ENCODE measurements at places on chromosomes 3 and 15.

GRCh38 chr3:174023421-174023820, 625.9 kb downstream of the NLGN1 start:
- no peak for DNase-seq

DNA sequence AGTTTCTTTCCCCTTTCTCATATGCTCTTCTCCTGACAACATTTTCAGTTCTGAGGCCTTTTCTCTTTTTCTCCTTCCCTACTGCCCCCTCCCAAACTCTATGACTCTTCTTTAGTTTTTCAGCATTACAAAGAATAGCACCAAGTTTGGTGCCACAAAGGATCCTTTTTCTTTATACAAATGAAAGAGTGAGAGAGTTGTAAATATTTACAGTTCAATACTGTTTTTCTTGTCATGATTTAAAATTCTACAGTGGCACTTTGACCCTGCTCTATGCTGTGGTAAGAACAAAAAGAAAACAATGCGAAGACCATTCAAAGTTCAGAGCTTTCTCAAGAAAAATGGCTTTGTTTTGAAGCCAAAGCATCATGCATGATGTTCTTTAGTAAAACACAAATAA, 667.9 kb upstream of the SGO1 start:
- DNase-seq: no peak

- no peak for DNase-seq
Measured at GRCh38 chr3:65886391-65886790, 152.3 kb downstream of the MAGI1 start.

DNA sequence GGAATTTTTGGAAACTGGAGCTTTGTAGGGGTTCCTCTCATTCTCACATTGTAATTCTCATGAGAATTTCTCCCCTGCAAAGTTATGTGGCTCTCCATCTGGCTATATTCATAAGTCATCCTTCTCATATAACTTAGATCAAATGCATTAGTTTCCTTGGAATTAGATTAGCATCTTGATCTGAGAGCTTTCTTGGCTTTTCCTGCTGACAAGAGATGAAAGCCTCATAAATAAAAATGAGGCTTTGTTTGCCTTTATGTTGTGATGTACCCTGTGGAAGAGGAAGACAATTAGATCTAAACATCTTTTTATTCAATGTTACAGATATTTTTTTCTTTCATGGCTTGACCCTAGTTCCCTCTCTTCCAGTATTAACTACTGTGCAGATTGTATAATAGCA, 165.4 kb upstream of the ZPLD1 start:
- no peak for DNase-seq

DNA sequence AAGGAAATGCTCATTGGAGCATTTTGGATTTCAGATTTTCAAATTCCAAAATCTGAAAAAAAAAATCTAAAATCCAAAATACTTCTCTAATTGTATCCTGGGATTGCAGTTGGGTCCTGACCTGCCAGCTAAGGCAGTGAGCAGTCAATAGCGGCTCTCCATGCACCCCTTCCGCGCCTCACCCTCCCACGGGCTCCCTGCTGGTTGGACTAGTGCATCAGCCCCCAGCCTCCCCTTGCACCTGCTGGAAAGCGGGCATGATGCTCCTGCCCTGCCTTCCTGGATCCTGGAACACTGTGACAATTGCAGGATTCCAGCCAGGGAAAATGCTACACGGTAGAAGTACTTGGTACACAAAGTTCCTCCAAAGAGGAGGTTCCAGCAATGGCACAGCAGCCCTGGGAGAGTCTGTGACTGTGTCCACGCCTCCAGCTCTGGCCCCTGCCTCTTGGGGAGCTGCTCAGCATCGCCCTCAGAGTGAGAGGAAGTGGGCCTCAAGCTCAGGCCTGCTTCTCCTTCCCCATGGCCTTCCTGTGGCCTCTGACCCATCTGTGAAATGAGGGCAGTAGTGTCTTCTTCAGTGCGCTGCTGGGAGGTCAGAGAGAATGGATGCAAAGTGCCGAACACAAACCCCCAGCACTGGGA, 39.5 kb upstream of the CHRNB4 start:
- DNase-seq: no peak

DNA sequence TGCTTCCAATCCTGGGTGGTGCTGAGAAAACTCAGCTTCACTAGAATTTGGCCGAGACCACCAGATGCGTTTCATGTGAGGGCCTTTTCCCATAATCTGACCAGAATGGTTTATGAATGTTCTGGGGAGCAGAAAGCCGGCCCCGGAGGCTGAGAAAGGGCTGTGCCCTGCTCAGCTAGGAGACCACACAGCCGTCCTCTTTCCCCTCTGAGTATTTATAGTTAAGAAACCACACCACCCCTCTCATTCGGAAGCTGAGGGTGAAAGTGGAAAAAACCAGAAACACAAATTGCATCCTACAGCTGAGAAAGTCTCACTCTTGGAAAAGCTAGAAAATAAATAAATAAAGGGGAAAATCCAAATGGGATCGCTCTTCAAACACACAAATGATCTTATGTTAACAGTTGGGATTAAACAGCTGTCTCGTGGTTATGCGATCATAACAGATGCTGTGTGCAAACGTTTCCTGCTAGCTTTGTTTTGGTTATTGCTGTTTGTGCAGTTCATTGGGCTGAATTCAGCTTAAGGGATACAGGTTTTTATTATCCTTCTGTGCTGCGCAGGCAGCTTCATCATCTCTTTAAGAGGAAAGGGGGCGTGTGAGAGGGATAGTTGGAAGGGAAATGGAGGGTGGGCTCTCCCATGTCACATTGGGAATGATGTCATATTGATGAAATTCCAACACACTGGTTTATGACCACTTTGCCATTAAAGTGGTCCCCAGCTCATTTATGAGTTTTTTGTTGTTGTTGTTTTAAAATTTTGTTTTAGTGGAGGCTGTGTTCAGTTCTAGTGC, 1026.2 kb upstream of the NR2F2 start:
- DNase-seq: peak; percentile 98

DNA sequence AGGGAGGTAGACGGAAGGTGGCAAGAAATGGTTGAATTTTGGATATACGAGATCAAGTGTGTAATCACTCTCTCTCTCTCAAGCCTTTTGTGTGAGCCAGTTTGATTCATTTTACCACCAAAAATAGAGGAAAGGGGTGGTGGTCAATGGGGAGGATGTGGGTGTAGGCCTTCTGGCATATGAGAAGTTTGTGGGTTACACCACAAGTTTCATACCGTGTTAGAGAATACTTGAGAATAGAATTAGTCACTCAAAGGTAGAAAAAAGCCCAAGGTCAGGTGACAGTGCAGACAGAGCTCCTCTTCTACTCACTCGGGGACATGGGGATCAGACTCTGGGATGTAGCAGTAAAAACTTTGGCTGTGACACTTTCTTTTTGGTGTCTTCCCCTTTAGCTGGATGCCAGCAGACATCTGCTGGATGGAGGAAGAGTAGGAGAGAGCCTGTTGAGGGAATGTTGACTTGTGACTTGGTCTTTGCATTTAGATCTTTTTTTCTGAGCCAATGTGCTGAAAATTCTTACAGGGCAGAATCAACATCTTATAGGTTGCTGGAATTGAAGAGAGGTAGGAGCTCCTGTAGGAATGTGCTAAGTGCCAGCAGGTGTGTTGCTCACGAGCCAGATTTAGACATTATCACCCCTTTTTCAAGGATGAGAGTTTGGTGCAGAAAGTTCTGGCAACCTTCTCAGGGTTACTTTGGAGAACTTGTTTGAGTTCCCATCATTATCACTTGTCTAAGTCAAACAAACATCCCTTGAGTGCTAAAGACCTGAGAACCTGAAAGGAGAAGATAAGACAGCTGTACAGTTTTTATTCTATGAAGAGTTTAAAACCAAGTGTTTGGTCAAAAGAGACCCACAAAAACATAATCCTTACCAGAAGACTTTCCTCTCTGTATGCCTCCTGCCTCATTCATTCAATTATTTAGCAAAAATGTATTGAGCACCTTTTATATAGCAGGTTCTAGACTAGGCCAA, 43.9 kb upstream of the RYK start:
- no peak for DNase-seq

DNA sequence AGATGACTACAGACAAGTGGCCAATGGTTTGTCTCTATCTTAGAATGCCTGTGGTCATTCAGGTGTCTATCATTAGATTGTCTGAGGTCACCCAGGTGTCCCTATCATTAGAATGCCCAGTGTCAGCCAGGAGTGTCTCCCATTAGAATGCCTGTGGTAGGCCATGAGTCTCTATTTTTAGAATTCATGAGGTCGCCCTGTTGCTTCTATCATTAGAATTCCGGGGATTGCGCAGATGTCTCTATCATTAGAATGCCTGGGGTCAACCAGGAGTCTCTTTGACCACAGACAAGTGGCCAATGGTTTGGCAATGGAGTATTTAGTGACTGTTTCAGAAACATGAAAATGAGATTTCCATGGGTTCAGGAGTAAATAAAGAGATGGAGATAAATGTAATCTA, 7.6 kb downstream of the RTP2 start:
- DNase-seq: no peak

DNA sequence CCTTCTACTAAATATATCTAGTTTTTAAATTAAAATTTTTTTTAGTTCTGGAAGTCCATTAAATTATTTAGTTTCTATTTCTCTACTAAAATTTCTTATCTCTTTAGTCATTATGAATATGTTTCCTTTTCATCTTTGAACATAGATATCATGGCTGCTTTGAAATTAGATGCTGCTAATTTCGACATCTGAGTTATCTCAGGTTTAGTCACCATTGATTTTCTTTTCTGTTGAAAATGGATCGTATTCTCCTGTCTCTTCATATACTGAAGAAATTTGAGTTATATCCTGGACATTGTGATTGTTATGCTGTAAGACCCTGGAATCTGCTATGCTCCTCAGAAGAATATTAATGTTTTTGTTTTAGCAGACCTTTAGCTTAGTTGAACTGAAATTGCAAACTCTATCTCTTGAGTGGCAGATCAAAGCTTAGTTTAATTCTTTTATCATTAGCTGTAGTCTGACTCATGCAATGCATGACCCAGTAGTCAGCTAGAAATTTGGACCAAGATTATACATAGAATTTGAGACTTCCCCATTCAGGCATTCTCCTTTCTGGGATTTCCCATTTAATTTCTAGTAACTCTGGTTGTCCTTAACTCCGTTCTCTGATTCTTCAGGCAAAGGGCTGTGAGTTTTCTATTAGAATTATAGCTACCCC, 439.8 kb upstream of the IL12A start:
- DNase-seq: no peak

- no peak for DNase-seq
Measured at GRCh38 chr15:63110428-63111026, 11.1 kb upstream of the LACTB start.

- DNase-seq: peak; percentile 92
Measured at GRCh38 chr15:90954712-90955623, at the start of gene RCCD1. Gene RCCD1, plus strand, starts transcription at chr15:90954884. Its CDS starts 1,851 bp downstream, at chr15:90956735.

DNA sequence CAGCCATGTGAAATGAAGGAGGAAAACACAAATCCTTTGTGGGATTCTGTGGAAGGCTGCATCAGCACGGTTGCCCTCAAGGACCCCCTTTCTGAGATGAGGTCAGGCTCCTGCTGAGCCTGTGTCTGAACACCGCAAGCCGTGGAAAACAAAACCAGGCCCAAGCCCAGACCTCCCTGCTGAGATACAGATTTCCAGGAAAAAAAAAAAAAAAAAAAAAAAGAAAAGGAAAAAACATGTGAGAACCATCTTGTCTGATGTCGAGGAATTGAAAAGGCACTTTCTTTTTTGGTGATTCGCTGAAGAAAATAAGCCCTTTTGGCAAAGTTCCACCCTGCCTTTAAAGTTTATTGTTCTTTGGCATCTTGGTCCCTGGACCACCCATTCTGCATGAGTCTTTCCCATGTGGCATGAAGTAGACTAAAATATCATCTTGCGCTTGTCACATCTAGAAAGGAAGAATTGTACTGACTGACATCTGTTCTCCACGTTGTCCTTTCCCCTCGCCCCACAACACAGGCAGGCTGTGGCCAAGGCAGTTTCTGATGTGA, 117.6 kb downstream of the CHST2 start:
- DNase-seq: no peak

GRCh38 chr3:14261229-14261628, 82.6 kb downstream of the LSM3 start:
- peak; percentile 81 for DNase-seq

- DNase-seq: no peak
Measured at GRCh38 chr15:78855746-78856145, 16.9 kb upstream of the MORF4L1 start.

- DNase-seq: peak; percentile 49
Measured at GRCh38 chr3:106326941-106327695, 458.3 kb upstream of the CBLB start.

GRCh38 chr3:171535133-171535532, 74.9 kb upstream of the TNIK start:
- DNase-seq: no peak

DNA sequence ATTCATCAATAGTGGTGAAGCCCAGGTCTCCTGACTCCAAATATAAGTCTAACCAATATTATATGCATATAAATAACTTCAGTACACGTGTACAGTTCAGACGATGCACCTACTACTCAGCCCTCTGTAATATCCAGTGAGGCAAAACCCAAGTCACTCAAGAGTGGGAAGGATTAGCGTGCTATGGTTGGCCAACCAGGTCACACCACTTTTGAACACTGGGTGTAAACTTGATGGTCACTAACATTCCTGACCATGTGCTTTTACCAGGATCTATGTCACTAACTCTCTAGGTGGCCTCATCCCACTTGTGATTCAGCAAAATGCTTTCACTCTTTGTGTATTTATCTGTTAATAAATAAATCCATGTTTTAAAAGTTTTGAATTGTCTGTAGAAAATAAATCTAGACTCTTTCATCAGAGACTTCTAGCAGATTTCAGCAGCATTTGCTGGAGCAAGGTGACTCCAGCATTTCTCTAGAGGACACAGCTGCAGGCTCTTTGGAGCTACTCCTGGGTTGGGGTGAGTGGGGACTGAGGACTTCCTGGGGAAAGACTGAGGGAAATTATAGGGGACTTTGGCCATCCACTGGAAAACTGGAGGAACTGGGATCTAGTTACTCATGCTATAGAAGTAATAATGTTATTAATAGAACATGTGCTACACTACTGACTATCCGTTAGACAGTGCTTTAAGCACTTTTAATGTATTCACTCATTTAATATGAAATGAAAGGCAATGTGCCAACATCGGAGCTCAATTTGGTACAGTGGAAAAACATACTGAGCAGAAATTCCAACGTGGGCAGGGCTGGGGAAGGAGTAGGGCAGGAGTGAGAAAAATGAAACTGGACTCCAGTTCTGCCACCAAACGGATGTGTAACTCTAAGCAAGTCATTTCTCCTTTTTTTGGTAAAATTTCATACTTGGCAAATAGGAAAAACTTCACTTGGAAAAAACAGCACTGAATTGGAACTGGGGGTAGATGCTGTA, 97.9 kb downstream of the RORA start:
- no peak for DNase-seq

- DNase-seq: no peak
Measured at GRCh38 chr3:145953316-145953715, 207.7 kb downstream of the PLOD2 start.

- peak; percentile 26 for DNase-seq
Measured at GRCh38 chr3:57791245-57791644, 35.1 kb downstream of the SLMAP start.

- peak; percentile 60 for DNase-seq
Measured at GRCh38 chr3:184229394-184230080, at the start of gene VWA5B2. Gene VWA5B2, plus strand, starts transcription at chr3:184229585. Its CDS starts 944 bp downstream, at chr3:184230529.

GRCh38 chr3:106685745-106686144, 691.5 kb upstream of the CCDC54 start:
- DNase-seq: no peak

GRCh38 chr15:33080006-33080405, 114.5 kb downstream of the FMN1 start:
- no peak for DNase-seq
